Activated T-helper 1 cell treated with Interleukin-2 at 50 U/mL for 16 hours (primary cell): ENCODE measurements at places on chromosomes 6 and 20.

GRCh38 chr20:36526521-36527011 lies 14.8 kb upstream of the MYL9 start:
- DNase-seq, result no peak

GRCh38 chr6:156310701-156311100 lies 466.5 kb upstream of the ARID1B start:
- no peak for DNase-seq

GRCh38 chr6:41656002-41656691 lies 17.9 kb downstream of the MDFI start:
- DNase-seq, result no peak

DNA sequence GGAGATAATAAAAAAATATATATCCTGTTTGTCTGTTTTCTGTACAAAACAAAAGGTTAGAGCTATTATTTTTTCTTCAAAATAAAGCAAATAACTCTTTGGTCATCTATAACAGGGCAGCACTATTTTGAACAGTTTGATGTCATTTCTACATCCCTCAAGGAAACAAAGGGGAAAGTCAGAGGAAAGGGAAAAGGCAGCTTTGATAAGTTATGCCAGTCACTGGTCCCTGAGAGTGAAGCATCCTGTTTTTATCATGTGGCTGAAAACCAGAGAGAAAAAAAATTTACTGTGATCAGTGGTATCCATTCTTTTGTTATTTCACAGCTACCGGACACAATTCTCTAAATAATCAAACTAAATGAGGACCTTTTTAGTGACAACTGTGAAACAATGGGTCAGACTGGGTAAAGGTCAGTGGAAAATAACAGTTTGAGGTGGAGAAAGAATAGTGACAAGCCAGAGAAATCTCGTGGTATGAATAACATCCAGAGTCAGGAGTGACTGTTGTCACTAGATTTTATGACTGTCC lies 356.0 kb downstream of the HDGFL1 start:
- DNase-seq, result no peak

- DNase-seq, result no peak
Measured at GRCh38 chr6:138656364-138657064, 117.1 kb upstream of the CCDC28A start.

DNA sequence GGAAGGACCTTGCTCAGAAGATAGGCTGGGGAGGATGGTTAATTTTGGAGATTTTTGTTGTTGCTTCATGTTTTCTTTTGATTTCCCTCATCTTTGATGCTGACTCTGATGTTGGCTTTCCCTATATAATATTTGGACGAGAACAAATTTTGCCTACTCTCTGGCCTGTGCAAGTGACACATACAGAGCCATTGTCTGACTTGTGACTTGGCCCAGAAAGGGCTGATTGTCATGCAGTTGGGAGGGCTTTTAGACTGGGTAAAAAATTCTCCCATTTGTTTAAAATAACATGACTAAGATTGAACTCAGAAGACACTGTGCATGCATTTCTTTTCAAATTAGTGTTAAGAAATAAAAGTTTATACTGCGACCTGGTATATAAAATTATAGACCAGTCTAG lies 98.6 kb upstream of the SUPT3H start:
- DNase-seq, result no peak

- DNase-seq, result no peak
Measured at GRCh38 chr6:1864496-1864895, 254.8 kb downstream of the FOXC1 start.

DNA sequence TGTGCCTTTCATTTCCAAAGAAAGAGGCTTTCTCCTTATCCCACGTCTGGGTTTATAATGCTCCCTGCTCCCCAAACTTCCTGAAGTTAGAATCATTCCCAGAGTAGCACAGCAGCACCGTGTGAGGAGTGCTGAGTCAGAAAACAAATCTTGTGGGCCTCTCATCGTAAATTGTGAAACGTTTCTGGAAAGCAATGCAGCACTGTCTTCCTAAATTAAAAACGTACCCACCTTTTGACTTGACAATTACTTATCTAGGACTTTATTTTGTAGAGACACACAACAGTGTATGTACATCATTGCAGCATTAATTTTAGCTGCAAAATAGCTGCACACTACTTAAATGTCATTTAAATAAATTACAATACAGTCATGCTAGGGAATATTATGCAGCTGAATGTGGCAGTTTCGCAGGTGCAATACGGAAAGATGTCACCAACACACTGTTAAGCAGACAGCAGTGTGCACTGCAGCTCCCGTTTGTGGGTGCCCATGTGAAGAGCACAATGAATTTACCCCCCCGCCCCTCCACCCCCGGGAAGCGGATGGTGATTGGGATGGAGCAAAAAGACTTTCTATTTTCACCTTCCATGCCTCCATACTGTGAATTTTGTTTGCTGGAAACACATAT lies 30.8 kb downstream of the RRBP1 start:
- no peak for DNase-seq

GRCh38 chr6:4299476-4299875 lies 164.1 kb upstream of the ECI2 start:
- no peak for DNase-seq
